ENCODE measurements at places on chromosomes 5 and 9.

DNA sequence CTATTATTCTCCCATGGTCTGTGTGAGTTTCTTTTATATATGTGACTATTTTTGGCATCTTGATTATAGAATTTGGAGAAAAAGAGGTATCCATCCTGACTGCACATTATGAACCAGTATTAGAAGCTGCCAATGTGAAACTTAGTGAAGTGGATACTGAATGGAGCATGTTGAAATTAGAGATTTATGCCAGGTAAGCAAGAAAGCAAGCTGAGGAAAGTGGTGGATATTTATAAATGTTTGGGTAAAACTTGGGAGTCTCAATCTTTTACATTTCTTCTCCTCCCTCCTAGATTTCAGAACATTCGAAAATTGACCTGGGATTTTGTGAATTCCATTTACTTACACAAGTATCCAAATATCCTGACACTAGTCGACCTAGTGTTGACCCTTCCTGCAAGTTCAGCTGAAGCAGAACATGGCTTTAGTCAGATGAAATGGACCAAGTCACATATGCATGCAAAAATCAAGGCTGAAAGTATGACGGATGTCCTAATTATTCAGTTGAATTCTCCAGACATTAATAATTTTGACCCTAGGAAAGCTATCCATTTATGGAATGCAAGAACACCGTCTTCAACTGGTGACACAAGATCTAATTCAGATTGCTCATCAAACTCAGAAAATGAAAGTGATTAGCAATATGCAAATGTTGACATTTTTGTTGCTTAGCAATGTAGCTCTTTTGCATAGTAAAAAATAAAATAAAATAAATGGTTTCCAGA is 66.8 kb upstream of the IL7R start:
- DNase-seq = no peak

GRCh38 chr5:57360871-57361270 is 121.7 kb downstream of the ACTBL2 start:
- DNase-seq = no peak

GRCh38 chr9:84383178-84383577 is 42.6 kb upstream of the SLC28A3 start:
- no peak for DNase-seq

DNA sequence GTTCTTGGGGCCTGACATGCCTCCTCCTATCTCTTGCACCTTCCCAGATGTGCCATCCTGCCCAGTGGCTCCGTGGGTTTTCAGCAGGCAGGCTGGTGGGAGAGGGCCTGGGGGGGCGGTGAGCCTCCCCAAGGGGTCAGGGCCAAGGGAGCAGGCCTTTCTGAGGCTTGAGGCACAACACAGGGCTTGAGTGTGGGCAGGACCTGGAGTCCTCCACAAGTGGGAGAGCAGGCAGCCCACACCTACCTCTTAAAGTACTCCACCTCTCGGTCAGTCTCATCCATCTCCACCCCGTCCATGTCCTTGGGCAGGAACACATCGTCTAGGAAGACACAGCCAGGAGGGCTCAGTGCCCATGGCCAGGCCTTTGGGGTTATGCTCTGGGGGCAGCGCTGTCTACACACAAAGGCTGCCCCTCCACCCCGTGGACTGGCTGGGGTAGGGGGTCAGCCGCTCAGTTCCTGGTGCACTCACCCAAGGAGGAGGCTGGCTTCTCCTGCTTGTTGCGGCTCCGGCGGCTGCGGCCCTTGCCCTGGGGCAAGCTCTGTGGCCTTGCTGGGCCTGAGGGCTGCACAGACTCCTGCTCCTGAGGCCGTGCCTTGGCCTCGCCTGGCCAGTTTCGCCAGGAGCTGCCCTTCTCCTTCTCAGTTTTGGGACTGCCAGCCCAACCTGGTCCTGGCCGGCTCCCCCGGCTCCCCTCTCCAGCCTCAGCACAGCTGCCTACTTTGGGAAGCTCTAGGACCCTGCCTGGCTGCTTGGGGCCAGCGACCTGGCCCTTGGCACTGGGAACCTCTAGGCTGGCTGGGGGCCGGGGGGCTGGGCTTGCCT is 7.2 kb upstream of the DDX41 start:
- no peak for DNase-seq

DNA sequence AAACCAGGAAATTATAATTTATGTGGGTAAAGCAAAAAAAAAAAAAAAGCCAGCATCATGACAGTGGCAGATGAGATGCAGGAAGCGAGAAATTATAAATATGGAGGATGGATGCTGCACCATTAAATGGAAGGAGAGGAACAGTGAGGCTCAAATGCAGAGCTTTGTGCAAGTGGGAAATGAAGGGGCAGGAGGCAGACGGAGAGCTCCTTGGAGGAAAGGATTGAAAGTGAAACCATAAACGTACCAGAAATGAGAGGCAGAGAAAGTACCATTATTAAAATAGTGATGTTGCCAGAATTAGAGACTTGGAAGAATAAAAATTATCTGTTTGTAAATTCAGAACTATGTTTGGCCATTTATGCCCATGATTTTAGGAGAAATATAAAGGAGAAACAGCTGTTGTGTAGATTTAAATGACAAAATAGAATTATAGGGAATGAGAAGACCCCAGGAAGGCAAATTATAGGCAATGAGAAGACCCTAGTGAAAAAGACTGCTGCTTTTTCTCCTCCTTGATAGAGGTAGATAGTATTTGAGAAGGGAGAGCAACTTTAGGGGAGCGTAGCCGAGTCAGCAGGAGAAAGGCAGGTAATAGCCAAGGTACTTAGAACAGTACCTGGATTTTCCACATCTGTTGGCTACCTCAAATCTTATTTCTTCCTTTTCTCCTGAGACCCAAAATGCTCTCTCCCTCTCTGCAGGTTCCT is 341.0 kb upstream of the CD180 start:
- no peak for DNase-seq

DNA sequence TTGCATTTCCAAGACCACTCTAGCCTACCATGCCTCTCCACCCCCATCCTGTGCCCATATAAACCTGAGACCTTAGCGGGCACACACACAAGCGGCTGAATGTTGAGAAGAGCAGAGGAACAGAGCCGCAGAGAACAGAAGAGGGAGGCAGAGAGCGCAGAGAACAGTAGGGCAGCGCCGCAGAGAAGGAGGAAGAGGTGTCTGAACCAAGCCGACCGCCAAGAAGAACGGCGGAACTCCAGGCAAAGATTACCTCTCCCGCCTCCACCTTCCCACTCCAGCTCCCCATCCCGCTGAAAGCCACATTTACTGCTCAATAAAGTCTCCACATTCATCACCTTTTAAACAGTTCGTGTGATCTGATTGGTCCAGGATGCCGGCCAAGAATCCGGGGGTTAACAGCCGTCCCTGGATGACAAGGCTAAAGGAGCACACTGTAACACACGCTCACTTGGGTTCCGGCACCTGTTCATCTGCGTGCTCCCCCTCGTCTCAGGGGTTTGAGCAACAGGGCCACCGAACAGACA is 33.2 kb downstream of the GRIN3A start:
- peak; percentile 11 for DNase-seq

All from stimulated activated CD4-positive, alpha-beta T cell treated with anti-CD3 and anti-CD28 coated beads, Interleukin-4, amount 100 ng/mL, for 1 hour (primary cell).